Large intestine (tissue), 12 donors: ENCODE measurements at places on chromosomes 1 and 21. TPM values are rescaled to one million over a fixed set of nuclear protein-coding genes. Genes with fewer than 3 reads are reported as not detected.
A peak's percentile ranks its signal among the peaks of the same experiment; 100 is the strongest.

FAM167B gene
- 2.8 TPM for polyA plus RNA-seq

PDZK1IP1 gene
- 14.6 TPM for polyA plus RNA-seq

DNA sequence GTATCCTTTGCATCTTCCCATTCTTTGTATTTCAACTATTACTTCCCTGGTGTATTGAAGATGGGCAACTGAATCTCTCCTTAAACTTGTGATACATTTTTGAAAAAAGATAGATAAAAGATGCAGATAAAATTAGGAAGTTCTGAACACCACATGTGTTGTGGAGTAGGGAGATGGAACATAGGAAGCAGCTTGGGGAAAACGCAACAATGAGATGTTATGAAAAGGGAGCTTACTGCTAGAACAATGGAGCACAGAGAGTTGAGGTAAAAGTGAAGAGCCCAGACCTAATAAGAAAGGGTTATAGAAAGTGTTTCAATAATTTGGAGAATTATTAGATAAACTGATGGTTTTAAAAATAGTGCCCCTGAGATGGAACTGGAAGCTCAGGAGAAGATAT, 20.9 kb downstream of the GNAI3 start:
- DNase-seq: no peak

DNA sequence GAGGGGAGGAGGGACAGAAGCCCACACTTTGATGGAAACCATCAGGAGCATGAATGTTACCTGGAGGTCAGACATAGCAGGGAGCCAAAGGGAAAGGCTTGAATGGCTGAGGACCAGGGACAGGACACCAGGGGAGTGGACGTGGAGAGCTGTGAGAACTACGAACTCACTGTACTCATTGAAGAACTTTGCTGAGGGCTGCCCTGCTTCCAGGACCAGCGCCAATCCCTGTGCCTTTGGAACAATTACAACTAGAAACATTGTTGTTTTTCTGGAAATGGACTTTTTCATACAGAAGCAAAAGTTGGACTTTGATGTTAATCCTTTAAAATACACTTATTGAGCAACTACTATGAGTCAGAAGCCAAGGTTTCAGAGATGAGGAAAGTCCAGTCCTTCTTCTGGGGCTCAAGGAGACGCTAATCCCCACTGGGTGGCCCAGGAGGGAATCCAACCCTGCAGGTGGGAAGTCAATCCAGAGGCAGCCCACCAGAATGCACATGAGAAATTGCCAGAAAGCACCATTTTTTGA, 12.9 kb downstream of the TSPAN2 start:
- no peak for DNase-seq

S100A14 gene
- 437 TPM for polyA plus RNA-seq

DNA sequence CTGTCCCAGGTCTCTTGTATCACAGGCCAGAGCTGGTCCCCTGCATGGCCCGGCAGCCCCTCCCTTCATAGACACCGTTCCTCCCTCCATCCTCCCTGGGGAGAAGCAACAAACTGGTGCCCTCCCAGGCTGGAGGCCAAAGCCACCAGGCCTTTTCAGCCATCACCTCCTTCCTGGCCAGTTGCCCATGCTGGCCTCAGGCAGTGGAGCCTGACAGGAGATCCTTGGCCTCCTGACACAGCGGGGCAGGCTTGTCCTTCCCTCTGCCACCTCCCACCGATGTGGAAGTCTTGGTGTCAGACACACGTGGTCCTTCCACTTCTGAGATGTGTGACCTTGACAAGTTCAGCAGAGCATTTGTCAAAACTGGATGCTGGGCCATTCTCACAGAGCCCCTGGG, 206.0 kb downstream of the HIVEP3 start:
- no peak for DNase-seq

SMG7 gene
- polyA plus RNA-seq: 48.0 TPM

KCNE2 gene
- 0.37 TPM for polyA plus RNA-seq

DNA sequence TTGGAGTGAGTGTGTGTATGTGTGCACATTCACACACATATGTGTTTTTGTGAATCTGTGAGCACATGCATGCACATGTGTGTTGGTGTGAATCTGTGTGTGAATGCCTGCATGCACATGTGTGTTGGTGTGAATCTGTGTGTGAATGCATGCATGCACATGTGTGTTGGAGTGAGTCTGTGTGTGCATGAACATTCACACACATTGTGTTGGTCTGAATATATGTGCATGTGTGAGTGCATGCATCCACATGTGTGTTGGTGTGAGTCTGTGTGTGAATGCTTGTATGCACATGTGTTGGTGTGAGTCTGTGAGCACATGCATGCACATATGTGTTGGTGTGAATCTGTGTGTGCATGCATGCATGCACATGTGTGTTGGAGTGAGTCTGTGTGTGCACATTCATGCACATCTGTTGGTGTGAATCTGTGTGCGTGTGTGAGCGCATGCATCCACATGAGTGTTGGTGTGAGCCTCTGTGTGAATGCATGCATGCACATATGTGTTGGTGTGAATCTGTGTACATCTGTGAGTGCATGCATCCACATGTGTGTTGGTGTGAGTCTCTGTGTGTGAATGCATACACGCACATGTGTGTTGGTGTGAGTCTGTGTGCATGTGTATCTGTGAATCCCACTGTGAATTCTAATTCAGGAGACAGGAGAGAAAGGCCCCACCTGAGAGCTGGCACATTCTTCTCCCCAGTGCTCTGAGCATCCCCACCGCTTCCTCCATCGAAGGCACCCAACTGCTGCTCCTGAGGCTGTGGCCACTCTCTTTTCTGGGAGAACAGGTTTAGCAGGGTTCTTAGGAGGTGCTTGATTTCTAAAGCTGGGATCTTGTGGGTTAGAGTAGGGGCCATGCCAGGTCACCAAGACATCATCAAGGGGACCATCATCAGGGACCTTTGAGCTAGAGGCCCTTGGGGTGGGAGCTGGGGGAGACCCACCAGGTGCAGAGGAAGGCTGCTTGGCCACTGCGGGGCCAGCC, 117.5 kb upstream of the ARHGEF16 start:
- DNase-seq: no peak

TFF3 gene
- 585 TPM for polyA plus RNA-seq

DNA sequence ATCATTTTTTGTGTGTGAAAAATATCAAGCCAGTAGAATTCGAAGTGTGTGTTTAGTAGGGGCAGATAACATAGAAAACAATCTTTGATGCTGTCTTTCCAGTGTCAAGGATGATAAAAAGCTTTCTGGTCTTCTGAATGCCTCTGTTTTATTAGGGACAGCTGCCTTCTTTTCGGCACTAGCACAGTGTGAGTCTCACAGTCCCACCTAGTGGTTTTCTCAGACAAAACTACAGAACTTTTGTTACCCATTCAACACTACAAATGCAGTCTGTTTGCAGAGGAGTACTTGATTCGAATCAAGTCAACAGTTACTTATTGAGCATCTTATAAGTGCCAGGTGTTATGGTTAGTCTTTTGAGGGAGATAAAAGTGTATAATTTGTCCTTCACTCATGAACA, 30.6 kb upstream of the MCOLN3 start:
- peak; percentile 29 for DNase-seq

UBL4B gene
- polyA plus RNA-seq: not detected

DNA sequence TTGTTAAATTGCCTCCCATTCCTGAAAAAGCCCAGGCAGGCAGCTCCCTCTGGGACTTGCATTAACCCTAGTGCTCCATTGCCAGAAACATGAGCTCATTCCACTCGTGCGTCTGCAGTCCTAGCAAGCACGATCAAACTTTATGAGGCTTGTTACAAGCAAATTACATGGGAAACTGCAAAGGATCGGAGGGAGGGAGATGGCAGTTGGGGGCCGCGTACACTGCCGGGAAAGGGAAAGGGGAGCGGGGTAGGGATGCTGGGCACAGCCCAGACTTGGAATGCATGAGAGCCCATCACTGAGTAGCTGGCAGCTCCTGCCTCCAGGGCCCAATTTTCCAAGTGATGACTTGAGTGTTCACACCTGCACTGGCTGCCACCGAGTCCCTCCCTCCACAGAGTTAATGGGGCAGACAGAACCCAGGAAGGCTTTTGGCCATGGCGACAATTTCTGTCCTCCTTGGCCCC, 169.9 kb downstream of the BRINP2 start:
- DNase-seq: no peak

DNA sequence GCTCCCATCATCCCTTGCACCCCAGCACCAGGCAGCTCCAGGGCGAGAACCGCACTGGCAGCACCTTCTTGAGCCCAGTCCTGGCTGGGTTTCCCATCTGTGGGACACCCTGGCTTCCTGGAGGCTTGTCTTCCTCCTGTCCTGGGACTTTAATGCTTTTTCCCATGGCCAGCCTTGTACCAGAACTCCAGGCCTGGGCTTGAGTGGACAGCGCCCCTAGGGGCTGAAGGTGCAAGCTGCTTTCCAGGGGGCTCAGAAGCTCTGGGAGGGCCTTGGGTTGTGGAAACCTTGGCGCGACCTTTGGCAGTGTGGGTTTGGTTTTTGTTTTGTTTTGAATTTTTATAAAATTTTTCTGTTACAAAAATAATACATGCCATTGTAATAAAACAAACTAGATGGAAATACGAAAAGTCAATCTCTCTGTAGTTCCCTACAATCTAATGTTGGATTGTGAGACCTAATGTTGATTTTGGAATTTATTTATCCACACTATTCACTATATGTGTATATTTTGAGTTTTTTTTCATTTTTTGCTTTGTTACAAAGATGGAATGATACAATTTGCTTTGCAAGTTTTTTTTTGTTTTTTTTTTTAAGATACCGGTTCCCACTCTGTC, 33.8 kb upstream of the RPL11 start:
- peak; percentile 26 for DNase-seq

GNG4 gene
- 41.6 TPM for polyA plus RNA-seq

DNA sequence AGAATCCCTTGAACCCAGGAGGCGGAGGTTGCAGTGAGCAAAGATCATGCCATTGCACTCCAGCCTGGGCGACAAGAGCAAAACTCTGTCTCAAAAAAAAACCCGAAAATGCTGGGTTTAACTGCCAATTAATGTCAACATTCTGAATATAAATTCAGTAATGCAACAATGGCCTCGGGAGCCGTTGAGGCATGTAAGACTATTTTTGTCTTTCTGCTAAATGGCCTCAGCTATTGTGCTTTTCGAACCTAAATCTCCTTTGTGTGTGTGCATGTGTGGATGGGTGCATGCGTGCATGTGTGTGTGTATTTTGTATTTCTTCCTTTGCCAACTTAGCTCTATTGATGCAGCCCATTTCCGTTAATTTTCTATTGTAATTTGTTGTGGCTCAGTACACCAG, 31.6 kb downstream of the CLIC4 start:
- DNase-seq: no peak

RAB29 gene
- 121 TPM for polyA plus RNA-seq

GRCh38 chr1:195516036-195516435, 1092.2 kb downstream of the KCNT2 start:
- DNase-seq: no peak
